ENCODE measurements at places on chromosomes 4 and X.

- DNase-seq = no peak
These were observed 168.8 kb downstream of the MID1IP1 start for GRCh38 chrX:38970074-38970473.

DNA sequence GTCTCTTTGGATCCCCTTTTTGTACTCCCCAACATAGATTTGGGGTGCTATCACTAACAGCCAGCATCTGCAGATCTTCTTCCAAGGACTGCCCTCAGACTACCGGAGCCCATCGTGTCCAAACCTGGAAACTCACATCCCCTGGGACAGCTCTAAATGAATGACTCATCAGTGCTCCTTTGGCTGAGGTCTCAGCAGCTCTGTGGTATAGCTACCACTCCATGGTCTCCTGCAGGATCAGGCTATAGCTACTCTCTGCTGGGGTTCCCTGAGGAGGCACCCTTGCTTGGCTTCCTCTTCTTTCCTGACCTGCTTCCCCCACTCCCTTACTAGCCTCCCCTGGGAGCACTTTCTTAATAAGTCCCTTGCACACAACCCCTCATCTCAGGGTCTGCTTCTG, 97.5 kb upstream of the PRPS2 start:
- DNase-seq = no peak

DNA sequence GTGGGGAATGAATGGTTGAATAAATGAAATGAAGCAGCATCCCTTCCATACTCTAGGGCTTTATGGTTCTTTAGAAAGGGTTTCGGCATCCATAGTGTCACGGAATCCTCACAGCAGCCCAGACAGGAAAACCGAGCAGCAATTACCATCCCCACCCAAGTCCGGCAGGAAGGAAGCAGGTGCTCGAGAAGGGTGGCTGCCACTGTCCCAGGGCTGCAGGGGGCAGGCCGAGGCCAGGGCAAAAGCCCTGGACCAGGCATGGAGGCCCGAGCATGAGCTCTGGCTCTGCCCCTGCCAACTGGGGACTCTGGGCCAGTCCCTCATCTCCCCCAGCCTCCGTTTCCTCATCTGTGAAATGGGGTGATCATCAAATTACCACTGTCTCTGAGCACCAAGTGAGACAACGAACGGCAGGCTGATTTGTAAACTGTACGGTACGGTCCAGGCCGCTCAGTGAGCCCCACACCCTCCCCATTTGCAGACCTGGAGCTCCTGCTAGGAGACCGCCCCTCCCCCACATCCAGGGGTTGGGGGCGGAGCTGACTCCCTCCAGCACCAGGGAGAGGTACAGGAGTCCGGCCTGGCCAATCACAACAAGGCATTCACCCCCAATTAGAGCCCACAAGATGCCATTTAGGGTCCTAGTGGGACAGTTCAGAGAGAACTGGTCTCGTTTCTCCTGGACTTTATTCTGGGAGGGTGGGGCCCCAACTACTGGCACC, 100.4 kb downstream of the WFS1 start:
- no peak for DNase-seq

DNA sequence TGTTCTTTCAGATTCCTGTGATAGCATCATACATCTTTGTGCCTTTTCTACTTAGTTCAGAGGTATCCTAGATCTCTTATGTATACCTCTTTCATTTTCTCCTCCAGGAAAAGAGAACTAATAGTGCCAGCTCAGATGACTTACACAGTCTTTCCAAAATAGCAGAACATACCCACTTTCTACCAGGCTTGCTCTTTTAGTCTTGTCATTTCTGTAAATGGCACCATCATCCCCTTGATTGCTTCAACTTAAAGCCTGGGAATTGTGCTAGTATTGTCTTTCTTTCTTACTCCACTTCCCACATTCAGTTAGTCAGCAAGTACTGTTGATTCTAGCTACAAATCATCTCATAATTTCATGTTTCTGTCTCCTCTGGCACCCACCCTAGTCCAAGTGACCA, 5.1 kb downstream of the APEX2 start:
- no peak for DNase-seq

GRCh38 chr4:13902146-13902545, 274.6 kb upstream of the BOD1L1 start:
- no peak for DNase-seq

- DNase-seq = peak; percentile 4
These were observed 850.4 kb upstream of the FRG1 start for GRCh38 chr4:189090174-189090814.

DNA sequence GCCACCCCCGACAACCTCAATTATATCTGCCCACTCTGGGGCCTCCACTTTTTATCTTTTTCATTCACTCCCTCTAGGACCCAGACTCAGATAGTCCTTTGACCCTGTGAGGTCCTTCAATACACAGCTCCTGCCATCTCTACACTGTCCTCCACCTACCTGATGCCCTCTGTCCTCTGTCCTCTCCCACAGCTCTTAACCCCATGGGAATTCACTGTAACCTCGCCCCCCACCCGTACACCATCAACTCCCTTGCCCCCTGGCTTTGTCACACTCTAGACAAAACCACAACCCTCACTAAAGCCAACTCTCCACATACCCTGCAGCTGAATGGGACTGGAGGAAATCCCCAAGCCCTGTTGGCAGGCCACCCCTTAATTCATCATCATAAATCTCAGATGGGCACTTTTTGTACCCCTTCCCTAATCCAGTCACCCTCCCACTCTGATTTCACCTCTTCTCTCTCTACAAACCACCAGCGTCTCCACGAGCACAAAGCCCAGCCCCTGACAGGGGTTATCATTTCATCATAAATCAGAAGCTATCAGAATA, 52.3 kb upstream of the ENPP6 start:
- no peak for DNase-seq

DNA sequence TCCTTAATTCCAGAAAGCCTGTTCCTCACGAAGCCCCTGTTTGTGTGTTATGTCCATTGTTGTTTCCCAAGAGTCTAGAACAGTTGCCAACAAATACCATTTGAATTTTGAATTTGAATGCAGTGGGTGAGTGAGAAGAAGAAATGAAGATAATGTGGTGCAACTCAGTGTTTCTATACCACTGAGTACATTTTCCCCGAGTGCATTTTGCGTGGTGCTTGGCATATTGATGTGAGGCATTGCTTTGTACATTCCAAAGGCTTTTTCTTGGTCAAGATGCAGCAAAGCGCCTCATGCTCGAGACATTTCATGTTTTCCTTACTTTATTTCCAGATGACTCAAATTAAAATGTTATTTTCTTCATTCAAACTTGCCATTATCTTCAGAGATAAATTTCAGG, 253.1 kb upstream of the RPS6KA3 start:
- DNase-seq = no peak

- no peak for DNase-seq
These were observed 186.1 kb upstream of the MAB21L2 start for GRCh38 chr4:150395872-150396271.

DNA sequence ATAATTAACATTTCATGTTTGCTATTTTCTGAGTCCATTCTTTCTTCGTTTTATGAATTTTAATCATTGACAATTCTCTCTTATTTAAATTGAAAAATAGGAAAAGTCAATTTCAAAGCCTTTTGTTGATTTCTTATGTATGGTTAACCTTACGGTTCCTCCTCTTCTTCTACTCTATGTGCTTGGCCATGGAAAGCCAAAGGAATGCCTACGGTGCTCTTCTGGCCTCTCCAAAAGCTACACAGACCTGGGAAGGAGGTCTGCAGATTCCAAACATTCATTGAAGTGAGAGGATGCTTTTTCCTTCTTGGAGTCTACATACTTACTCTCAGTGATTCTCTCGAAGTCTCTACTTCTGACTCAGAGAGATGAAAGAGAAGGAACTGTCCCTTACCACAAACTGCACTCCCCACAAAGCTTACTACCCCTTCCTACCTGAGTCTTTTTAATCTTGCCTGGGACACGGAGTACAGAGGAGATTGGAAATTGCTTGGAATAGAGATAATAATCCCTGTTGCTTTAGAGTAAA, 863.1 kb upstream of the FTHL17 start:
- DNase-seq = no peak

DNA sequence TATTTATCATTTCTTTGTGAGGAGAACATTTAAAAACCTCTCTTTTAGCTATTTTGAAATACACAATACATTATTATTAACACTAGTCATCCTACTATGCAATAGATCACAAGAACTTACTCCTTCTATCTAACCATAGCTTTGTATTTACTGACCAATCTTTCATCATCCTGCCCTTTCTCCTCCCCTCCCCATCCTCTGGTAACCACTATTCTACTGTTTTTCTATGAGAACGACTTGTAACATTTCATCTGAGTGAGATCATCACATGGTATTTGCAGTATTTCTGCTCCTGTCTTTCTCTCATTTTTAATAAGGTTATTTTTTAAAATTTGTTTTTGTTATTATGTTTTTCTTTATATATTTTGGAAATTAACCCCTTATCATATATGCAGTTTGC, 331.8 kb downstream of the TEX13C start:
- no peak for DNase-seq

DNA sequence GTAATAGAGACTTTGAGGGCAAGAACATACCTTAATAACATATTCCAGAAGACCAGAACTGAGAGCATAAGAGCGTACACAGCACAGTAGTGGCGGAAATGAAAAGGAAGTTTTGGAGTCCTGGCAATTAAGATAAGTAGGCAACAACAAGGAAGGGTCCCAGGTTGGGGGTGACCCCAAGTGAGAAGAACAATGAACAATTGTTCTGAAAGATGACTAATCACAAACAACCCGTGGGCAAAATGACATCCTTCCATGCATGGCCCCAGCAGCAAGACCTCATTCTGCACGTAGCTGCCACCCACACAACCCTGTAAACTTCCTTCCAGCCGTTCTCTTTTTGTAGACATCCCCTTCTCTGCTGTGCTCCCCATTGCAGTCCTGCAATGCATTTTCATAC, 384.4 kb upstream of the PABPC4L start:
- no peak for DNase-seq

DNA sequence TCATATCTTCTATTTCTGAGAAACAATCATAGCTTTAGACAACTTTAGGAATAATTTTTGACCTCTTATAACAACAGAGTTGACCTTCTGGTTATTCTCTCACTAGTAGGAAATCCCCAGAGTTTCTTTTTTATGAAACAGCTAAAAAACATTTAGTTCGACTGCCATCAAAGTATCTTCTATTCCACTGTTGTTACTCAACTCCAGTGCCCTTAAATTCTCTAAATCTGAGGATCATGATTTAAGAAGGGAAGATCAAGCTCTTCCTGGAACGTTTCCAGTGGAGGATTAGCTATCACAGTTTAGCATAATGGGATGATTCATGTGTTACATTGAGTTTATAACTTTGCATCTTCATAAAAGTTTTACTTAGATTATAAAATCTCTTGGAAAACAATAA, 134.9 kb upstream of the VEGFC start:
- DNase-seq = peak; percentile 76

GRCh38 chrX:153441981-153442380, 3.9 kb downstream of the TREX2 start:
- no peak for DNase-seq

GRCh38 chr4:37689353-37690095, 3.3 kb upstream of the RELL1 start:
- peak; percentile 46 for DNase-seq

GRCh38 chrX:150676221-150676620, 17.0 kb upstream of the MTMR1 start:
- no peak for DNase-seq
